ENCODE measurements at places on chromosomes 1 and 21.

- DNase-seq, result no peak
Measured at GRCh38 chr1:187038784-187039183, 210.0 kb downstream of the PLA2G4A start.

GRCh38 chr1:58446368-58446767 lies 100.2 kb downstream of the OMA1 start:
- DNase-seq, result no peak

GRCh38 chr1:204574865-204575163 lies 58.6 kb downstream of the MDM4 start:
- no peak for DNase-seq

DNA sequence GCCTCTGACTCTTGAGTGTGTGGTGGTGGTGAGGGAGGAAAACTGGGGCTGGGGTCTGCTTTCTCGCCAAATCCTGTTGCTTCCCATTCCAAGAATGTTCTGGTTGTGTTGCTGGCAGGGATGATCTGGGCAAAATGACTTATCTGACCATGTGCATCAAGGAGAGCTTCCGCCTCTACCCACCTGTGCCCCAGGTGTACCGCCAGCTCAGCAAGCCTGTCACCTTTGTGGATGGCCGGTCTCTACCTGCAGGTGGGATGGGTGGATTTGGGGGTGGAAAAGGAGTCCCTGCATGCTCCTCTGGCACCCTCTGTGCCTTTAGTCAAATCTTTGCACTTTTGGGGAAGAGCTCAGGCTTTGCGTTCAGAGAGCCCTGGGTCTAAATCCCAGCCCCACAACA lies 18.1 kb downstream of the CYP4B1 start:
- no peak for DNase-seq

- DNase-seq, result no peak
Measured at GRCh38 chr1:36096500-36097432, 8.1 kb downstream of the ADPRS start.

- no peak for DNase-seq
Measured at GRCh38 chr1:82392513-82392912, 591.8 kb downstream of the ADGRL2 start.

GRCh38 chr1:204153667-204154066 lies 1.8 kb upstream of the ETNK2 start:
- no peak for DNase-seq

- DNase-seq, result no peak
Measured at GRCh38 chr1:55803429-55803828, 588.3 kb upstream of the USP24 start.

DNA sequence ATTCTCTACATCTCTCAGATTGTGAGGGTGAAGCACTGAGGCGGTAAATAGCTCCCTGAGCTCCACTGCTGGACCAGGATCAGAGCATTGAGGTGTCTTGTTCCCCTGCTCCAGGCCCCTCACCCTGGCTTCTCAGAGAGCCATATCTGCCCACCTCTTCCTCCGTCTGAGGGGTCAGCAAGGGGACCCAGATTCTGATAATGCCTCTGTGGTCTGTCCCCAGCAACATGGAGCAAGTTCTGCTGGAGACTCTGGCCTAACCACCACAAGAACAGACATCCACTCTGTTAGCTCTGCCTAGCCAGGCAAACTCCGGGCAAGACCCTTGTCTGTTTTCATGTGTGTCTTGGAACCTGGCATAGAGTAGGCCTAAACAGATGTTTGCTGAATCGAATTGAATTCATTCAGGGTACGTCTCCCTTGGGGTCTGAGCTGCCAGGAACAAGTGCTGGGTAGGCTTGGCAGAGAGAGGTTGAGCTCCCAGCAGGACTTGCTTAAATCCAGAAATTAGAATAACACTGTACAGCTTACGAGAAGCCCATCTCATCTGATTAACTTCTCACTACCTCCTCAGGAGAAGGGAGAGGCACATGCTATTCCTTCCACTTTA lies 2.3 kb downstream of the TRAF5 start:
- no peak for DNase-seq

GRCh38 chr1:192873836-192874235 lies 65.0 kb downstream of the RGS2 start:
- DNase-seq, result no peak

- no peak for DNase-seq
Measured at GRCh38 chr1:200527670-200528069, 92.9 kb downstream of the KIF14 start.

GRCh38 chr21:35025206-35026152 lies 23.6 kb downstream of the RUNX1 start:
- no peak for DNase-seq

DNA sequence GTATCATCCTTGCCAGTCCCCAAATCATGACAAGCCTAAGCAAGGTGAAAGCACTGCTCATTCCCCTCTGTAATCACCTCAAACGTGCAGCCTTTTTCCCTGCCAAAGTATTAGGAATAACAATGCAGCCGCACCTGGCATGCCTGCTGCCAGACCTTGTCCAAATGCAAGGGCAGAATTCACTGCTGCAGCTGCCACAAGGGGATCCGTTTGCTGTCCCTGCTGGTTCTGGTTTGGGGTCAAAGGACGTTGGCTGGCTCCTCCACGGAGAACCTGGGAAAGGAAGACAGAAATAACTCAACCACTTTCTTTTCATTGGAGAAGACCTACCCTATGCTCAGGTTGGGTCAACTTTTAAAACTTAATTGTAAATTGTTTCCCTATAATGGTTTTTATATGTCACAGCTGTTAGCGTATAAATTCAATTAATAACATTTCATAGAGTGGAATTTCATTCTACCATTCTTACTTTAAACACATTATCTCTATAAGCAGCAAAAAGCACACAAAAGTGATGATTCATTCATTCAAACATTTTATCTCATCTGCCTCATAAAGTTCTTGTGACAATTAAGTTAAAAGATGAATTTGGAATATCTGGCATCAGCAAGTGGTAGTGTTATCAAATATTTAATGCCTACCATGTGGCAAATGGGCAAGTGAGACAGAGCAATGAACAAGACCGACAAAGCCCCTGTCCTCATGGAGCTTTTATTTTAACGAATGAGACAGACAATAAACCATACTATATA lies 59.8 kb upstream of the SDC3 start:
- DNase-seq, result no peak

DNA sequence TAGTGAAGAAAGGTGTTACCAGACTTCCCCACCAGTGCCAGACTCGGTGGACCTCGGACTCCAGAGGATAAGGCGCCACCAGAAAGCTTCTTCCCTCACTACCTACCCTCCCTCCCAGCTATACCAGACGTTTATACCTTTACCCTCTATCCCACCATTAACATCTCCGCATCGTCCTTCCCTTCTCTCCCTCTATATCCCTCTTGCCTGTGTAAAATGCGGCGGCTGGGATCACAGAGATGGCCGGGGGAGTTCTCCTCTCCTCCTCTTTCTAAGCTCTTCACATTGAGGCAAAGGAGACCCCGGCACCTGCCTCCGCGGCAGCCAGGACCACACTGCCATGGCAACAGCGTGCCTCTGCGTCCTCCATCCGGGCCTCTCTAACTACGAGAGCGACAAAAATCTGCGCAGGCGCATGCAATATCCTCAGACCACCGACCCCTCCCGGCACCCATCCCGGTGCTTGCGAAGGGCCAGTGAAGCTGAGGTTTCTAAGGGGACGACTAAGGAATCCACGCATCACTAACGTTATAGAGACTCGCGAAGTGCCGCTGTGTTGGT lies at the start of gene CCDC181:
Gene CCDC181 (minus strand): TSS at position 394 of the 561 bp plus-strand sequence. CDS start 2,547 bp downstream, outside the sequence.
- DNase-seq, result peak; percentile 21

DNA sequence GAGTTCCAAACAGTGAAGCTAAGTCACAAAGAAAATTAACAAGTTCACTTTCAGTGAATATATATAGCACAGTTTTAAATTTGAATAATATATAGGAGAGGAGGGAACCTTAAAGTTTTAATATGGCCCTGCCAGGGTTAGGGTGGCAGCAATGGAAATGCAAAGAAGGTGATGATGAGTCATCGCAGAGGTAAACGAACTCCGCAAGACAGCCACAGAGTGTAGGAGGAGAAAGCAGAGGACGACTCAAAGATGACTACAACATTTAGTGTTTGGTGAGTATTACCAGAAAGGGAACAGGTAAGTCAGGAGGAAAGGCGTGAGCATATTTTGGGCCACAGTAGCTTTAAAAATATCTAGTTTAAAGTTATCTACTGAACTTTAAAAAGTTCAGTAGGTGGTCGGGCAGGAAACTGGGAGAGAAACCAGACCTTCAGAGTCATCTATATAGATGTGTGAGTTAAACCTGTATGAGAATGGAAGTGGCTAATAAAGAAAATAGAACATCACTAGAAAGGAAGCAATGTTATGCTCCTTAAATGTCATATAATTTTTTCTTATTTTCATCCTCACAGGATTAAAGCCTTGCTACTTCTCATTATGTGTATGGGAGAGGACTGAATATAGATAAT lies 75.7 kb downstream of the UCHL5 start:
- DNase-seq, result no peak

DNA sequence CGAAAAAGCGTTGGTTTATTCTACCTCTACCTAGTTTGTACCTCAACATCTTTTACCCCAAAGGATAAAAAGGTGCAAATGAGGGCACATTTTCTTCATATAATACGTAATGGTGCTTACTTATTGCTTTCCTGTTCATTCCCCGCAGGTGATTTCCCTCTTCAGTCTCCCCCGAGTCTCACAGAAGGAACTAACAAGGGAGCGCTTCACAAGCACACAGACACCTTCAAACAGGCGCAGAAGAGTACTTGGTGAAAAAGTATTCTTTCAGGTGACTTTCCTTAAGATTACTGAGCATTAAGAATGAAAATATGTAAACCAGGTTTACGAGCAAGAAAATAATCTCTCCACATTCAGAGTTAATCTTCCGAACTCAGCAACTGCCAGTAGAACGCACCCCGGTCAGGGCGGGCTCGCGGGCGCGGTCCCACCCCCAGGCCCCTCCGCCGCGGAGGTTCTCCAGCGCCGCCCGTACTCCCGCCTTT lies 511 bp upstream of the RABGAP1L start:
- peak; percentile 64 for DNase-seq

DNA sequence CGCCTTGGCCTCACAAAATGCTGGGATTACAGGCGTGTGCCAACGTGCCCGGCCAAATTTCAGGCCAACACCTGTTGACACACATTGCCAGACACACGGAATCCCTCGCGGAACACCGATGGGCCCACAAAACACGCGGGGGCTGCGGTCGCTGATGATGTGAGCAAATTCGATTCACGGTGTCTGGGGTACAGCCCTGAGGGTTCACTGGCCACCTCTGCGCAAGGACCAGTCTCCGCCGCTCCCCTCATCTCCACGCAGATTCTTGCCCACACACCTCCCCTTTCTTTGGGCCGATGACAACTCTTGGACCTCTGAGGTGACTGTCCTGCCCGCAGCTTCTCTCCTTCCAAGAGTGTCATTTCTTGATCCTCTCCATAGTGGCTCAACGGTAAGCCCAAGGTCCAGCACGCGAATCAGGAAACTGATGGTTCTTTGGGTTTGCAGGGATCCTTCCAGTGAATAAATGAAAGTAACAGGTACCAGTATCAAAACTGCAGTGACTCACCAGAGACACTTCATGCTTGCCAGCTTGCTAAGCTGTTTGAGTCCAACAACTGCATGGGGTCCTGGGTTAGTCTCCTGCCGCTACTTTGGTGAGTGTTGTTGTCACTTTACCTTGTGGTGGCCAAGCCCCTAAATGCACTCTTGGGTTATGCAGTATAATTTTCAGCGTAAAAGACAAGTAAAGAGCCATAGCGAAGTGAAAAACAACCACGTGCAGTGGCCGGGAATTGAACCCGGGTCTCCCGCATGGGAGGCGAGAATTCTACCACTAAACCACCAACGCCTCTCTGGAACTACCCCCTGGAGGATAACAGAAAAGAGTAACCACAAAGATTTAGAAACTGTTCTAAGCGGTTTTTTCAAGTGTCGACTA lies 11.0 kb upstream of the RNU1-3 start:
- peak; percentile 39 for DNase-seq

DNA sequence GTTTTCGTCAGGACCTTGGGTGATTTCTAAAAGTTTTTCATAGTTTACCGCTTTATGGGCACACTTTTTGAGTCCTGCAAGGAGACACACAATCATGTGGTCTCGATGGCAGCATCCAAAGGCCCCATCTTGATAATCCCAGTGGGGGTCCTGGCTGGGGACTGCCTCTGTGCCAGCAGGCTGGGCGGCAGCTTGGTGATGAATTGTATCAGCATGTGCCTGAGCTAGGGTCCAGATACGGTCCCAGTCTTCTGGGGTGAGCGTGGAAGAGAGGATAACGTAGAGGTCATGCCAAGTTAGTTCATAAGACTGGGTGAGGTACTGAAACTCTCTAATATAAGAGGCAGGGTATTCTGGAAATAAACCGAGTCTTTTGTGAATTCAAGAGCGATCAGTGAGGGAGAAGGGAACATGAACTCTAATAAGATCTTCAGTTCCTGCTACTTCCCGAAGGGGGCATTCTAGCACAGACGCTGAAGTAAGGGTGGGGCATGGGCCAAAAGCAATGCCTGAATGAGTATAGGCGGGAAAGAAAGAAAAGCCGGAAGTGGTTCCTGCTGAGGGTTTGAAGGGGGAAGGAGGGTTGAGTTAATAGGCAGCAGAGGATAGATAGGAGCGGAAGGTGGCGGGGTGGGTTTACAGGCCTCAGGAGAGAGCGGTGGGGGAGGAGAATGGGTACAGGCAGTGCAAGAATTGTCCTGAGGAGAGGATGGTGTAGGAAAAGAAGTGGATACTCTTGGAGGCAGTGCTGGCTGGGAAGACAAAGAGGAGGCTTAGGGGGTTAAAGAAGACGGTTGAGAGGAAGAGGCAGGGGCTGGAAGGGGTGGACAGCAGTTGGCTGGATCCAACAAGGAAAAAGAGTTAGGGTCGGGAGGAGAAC lies 1.6 kb downstream of the ERVH48-1 start:
- peak; percentile 62 for DNase-seq

DNA sequence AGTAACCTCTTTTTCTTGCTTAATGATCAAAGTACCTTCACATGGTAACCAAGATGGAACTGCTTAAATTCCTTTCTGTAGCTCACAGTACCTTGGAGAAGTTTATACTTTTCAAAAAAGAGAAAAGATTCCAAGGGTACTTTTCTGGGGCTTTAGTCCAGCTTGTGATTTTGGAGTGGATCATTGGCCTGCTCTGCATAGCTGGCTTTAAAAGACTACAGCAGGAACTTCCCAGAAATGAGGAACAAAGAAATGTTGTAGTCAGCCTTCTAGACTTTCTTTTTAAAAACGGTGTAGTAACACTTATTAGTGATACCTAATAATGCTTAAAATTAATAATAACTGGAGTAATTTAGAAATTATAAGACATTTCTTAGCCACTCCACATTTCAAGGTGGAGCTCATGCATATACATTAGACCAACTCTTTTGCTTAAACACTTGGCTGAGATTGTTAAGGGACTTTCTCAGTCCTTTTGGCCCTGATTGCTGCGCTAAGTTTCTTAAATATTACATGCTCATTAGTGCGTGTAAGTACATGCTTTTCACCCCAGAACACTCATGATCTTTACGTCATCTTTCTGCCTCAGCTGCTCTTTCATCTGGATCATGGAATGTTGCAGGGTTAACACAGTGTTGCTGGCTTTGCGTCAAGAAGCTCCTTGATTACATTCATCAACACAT lies 57.3 kb downstream of the SDCCAG8 start:
- no peak for DNase-seq
